Osteoblast (primary cell): ENCODE measurements at places on chromosomes 2 and 18. TPM values are rescaled to one million over a fixed set of nuclear protein-coding genes. Genes with fewer than 3 reads are reported as not detected.

GRCh38 chr2:119179202-119179601 is 20.7 kb upstream of the C1QL2 start:
- DNase-seq = no peak

- DNase-seq = no peak
These were observed 4.5 kb downstream of the RTN4 start for GRCh38 chr2:55045780-55046179.

GRCh38 chr2:205734436-205735037 is 52.2 kb downstream of the NRP2 start:
- peak; percentile 88 for DNase-seq

DNA sequence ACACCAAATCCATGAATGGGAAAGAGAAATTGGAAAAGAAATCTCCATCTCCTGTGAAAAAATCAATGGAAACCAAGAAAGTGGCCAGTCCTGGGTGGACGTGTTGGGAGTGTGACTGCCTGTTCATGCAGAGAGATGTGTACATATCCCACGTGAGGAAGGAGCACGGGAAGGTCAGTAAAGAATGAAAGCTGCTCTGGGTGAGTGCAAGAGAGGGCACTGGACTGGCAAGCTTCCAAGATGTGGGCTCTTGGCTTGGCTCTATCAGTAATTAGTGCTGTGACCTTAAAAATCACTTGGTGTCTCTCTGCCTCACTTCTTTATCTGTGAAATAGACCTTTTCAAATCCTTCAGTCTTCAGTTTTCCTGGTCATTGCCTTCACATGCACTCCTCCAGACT is 89.0 kb downstream of the ZNF532 start:
- no peak for DNase-seq

GRCh38 chr18:36811955-36812354 is 16.8 kb downstream of the TPGS2 start:
- DNase-seq = no peak

FBXO15 gene
- 0.29 and 0.36 TPM in 2 replicates for total RNA-seq

- DNase-seq = no peak
These were observed 318.1 kb upstream of the EPAS1 start for GRCh38 chr2:45979065-45979464.

GRCh38 chr2:193409951-193410350 is 1215.2 kb upstream of the TMEFF2 start:
- DNase-seq = no peak

GRCh38 chr2:230552181-230552580 is 136.2 kb downstream of the SP100 start:
- DNase-seq = no peak

GRCh38 chr18:25518716-25519053 is 166.7 kb upstream of the ZNF521 start:
- DNase-seq = no peak

GRCh38 chr2:166862468-166863132 is 25.7 kb upstream of the XIRP2 start:
- peak; percentile 8 for DNase-seq

IL1B gene
- 0.36 TPM in 1 of 2 replicates, not detected in the other for total RNA-seq

GRCh38 chr18:32346671-32347070 is 124.0 kb downstream of the GAREM1 start:
- no peak for DNase-seq

- DNase-seq = peak; percentile 55
These were observed 110.2 kb upstream of the PIEZO2 start for GRCh38 chr18:11259469-11260150.
